ENCODE measurements at places on chromosomes 12 and 14.

GRCh38 chr14:35911097-35911496 is 85.0 kb downstream of the BRMS1L start:
- no peak for DNase-seq

GRCh38 chr12:16588812-16589211 is 17.1 kb downstream of the LMO3 start:
- DNase-seq: no peak

DNA sequence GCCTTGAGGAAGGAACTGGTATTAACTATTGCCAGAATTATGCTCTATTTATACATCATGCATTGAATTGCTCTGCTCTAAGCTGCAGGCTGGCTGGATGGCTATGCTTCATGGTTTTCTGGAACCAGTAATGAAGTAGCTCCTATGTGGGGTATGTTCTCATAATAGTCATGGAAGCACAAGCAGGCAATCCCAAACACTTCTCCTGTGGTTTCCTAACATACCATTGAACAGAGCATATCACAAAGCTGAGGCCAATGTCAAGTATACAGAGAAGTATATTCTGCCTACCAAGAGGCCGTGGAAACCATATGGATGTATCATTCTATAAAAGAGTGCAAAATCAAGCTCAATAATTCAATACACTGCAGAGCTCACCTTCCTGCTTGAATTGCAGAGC is 1752.4 kb upstream of the FLRT2 start:
- no peak for DNase-seq

DNA sequence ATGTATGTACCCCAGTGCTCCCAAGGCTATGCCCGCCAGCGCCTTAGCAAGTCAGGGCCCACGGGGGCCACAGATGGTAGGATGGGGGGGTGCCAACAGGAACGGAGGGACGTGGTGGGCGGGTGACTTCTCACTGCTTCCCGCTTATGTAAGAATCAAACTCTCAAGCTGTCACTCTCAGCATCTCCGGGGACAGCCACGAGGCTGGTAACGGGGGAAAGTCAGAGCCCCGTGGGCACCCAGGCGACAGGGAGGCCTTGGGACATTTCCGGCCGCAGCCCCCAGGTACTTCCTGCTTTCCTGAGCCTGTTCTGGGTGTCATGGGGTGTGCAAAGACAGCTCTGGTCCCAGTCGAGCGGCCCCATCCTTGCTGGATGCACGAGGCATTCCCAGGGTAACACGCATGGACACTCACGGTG is 59.3 kb downstream of the TESC start:
- no peak for DNase-seq

DNA sequence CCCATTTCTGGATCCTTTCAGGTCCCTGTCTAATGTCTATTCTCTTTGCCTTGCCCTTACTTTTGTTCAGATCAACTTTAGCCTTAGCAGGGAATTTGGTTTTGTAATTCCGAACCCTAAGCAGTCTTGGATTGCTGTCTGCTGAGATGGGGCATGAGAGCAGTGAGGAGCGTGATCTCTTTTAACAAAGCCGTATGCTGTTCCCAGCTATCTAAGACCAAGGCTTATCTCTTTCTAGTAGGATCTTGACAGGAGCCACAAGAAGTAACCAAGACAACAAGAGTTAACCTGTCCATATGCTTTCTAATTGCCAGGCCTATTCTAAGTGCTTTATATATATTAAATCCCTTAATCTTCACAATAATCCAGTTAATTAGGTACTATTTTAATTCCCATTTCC is 4.5 kb upstream of the DHRS7 start:
- DNase-seq: no peak

- DNase-seq: no peak
Observed at GRCh38 chr12:105164068-105164467, 56.5 kb downstream of the WASHC4 start.
